NCI-H82 (cell line): ENCODE measurements at places on chromosomes 3 and 15.

GRCh38 chr3:101898752-101899169 lies 49.4 kb downstream of the NFKBIZ start:
- no peak for DNase-seq

GRCh38 chr3:133836497-133837158 lies 31.0 kb downstream of the SRPRB start:
- no peak for DNase-seq

DNA sequence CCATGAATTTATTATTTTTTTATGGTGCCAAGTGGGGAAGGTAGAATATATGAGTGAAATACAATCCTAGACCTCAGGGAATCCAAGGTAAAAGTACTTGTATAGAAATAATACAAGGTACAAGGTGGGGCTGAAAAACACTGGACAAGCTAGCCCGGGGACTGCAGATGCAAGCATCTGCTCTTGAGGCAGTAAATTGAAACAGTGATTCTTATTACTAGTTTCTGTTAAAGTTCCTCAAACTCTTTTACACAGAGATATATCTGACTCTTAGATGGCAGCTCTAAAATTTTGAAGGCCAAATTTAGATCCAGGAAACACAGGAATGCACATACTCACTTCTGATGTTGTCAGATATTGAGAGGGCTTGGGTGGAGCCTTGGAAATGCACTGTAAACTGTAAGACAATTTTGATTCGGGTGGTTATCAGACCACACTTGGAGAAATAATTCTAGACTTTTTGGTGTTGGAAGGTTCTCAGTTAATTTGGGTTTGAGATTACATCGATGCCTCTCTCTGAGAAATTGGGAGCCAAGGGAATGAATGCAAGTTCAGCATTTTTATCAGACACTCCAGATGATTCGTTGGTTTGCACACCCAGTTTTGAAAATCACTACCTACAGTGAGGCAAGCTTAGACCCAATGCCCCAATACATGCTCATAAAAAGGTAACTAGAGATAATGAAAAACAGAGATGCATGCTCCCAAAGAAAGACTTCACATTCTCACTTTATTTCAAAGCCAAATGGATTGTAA lies 7.3 kb downstream of the TP63 start:
- DNase-seq: no peak

DNA sequence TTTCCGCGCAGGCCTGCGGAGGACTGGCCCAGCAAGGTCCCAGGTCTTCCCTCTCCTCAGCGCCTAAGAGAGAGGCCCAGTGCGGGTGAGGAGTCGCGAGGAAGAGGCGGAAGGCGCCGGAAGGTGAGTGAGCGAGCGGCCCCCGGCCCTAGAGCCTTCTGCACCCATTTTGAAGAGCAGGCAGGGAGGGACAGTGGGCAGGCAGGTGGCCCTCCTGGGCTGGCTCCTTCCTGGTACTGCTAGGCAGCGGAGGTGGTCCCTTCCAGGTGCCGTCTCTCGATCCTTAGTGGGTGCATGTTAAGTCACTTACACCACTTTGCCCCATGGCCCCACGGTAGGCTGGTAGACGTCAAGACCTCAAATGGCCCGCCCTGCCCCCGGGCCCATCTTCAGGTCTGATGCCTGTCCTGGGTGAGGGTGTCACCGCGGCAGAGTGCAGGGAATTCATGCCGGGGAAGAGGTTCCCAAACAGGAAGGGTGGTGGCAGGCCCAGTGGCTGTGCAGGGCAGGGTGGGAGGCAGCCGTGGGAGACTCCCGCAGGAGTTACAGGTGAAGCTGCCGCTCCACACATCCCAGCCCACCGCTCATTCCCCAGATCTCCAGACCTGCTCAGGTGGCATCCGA lies 14.4 kb downstream of the PAK6 start:
- no peak for DNase-seq
